ENCODE measurements at places on chromosomes 5 and 9.

DNA sequence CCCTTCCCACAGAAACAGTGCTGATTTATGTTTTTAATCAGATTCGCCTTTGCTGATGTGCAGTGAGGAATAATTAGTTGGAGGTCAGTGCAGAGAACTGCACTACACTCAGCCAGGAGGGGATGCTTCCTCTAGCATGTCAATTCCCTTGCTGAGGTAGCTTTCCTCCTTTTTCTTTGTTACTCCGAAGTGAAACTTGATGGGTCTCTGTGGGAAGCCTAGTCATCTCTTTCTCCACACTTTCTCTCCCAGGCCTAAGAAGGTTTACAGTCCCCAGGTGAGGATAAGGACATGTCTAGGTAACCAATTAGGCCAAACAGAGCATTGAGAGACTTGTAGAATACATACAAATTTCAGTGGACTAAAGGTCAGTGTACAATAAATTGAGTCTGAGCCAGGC lies 461.8 kb downstream of the KIF4B start:
- no peak for DNase-seq

DNA sequence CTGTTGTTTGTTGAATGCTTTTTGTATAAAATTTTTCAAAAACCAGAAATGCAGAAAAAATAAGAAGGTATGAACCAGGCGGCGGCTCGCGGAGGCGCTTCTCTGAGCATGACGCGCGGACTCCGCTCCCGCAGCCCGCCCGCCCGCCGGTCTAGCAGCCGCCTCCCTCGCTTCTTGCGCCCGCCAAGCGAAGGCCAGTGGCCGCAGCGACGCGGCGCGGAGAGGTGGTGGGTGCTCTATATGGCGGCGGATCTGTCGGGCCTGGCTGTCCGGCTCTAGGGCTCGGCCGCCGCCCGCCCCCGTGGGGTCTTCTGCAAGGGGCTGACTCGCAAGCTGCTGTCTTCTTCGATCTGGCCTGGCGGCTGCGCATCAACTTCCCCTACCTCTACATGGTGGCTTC lies 93.8 kb downstream of the ANKRD18A start:
- no peak for DNase-seq

GRCh38 chr5:174793684-174794328 lies 69.4 kb downstream of the MSX2 start:
- peak; percentile 20 for DNase-seq

DNA sequence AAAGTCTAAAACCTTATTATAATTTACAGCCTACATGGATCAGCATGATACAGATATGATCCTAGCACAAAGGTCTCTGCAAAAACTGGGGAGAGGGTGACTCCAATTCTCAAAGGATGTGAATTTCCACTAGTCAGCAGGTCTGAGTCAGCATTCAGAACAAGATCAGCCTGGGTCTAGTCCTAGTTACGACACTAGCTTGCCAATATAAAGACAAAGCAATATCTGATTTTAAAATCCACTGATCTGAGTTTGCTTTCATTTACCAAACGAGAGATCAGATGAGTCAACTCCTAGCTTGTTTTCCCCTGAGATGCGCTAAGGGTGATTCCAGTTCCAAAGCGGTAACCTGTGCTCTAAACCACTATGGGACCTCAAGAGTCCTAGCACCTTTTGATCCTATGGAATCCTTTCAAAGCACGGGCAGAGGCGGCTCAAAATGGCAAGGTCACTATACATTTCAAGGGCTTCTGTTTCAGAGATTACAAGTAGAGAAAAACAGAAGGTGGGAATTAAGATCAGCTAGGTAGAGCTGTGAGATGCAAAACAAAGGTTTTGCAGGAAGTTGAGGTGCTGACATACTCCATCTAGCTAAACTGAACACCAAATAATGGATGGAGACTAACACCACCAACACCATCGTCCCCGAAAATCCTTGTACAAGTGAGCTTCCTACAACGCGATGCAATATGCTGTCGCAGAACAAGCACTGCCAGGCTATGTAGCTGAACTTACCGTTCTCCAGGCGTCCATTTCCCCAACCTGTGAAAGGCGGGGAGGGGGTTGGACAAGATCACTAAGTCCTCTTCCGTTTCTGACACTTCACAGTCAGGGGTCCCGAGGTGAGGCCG lies 906 bp downstream of the SLC25A51 start:
- DNase-seq, result no peak

- DNase-seq, result no peak
These were observed 40.3 kb downstream of the SLC24A2 start for GRCh38 chr9:19748278-19749126.
